ENCODE measurements at places on chromosomes 6 and 20.

- DNase-seq: no peak
Observed at GRCh38 chr6:147970970-147971369, 371.7 kb upstream of the SASH1 start.

GRCh38 chr20:63974402-63975200 is 4.8 kb downstream of the SAMD10 start:
- no peak for DNase-seq

DNA sequence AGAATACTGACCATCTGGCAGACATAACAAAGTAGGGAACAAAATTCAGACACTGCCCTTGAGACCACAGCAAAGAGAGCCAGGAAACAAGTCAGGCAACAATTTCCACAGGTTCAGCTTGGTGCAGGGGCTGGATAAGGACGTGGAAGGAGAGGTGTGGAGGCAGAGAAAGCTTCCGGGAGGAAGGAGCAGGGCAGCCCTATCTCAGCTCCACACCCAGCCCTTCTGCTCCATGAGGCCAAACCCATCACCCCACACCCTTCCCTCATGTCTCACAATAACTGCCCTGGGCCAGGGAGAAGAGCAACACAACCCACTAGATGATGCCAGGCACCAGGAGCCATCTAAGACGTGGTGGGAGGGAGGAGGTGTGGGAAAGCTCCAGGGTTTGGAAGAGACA is 5.8 kb downstream of the SNHG17 start:
- DNase-seq: no peak

GRCh38 chr6:129651291-129651691 is 58.7 kb downstream of the ARHGAP18 start:
- no peak for DNase-seq

DNA sequence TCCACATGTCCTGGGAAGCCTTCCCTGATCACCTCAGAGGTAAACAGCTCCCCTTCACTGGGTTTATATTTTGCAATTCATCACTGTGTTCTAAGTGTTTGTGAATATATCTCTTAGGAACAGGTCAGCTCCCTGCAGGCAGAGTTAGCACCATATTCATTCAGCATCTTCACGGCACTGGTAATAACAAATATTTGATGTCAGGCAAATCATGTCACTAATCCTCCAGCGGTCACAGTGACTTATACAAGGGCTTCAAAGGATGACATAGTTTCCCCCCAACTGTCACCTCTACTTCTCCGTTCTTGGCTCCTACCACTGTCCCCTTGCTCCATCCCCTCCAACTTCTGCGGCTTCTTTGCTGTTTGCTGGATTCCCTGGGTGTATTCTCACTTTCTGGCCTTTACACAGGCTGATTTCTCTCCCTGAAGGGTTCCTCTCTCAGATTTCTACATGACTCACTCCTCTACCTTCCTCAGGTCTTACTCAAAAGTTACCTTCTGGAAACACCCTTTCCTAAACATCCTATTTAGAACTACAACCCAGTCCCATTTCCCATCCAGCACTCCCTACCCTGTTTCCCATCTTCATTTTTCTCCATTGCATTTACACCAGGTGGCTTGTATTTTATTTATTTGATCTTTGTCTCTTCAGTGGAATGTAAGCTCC is 66.6 kb downstream of the NHLRC1 start:
- DNase-seq: no peak

- no peak for DNase-seq
Observed at GRCh38 chr6:30847971-30848436, 36.3 kb upstream of the DDR1 start.

- DNase-seq: no peak
Observed at GRCh38 chr20:15378151-15378550, 1040.7 kb upstream of the FLRT3 start.

- DNase-seq: no peak
Observed at GRCh38 chr6:167091026-167091804, 31.7 kb upstream of the CCR6 start.

DNA sequence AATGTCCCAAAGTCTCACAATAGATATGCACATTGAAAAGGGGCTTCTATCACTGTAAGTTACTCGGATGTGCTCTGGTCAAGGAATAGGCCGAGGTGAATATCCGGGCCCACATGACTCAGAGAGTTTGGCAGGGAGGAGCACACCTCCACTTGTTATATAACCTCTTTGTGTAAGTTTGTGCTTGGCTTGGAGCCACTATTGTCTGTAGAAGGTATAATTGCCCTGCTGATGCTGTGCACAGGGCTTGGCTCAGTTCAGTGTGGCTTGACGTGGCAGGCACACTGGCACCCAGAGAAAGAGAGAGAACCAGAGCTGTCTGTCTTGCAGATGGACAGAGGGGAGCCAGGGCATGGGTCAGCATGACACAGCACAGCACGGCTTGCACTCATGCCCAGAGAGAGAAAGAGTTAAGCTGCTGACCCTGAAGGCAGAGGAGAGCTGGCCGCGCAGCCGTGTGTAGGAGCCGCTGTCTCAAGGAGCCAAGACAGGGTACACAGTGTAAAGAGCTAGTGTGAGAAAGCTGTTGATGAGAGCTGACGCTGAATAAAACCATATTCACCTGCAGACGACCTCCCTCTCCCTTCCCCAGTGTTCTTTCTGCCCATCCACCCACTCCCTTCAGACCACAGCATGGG is 482.5 kb downstream of the C6orf118 start:
- DNase-seq: no peak

DNA sequence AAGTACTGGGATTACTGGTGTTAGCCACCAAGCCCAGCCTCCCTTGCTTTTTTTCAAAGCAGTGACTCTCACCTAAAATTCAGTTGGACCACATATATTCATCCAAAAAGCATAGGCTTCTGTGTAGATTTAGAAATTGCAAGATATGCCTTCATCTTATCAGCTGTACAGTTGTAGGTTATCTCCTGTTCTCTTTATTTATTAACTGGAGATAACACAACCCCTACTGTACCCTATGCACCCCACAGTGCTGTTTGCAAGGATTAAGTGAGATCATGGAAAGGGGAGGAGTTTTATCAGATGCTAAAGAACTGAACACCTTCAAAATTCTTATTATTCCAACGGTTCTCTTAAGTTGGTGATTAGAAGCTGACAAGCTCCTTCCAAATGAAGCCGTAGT is 164.4 kb upstream of the JARID2 start:
- no peak for DNase-seq

DNA sequence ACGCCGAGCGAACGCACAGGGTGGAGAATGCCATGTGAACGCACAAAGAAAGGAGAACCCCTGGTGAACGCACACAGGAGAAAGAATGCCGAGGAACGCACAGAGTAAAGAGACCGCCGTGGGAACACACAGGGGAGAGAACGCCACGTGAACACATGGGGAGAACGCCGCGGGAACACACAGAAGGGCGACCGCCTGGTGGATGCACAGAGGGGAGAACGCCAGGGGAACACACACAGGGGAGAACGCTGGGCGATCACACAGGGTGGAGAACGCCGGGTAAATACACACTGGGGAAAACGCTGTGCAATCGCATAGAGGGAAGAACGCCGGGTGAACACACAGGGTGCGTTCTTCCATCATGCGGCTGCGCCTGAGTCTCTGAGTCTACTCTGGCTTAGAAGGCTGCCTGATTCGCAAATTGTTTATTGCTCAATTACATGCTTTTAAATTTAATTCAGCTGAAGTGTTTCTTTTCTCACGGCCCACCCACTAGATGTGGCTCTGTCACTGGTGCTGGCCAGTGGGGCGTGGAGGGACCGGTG is 54.1 kb downstream of the RNASET2 start:
- DNase-seq: no peak

DNA sequence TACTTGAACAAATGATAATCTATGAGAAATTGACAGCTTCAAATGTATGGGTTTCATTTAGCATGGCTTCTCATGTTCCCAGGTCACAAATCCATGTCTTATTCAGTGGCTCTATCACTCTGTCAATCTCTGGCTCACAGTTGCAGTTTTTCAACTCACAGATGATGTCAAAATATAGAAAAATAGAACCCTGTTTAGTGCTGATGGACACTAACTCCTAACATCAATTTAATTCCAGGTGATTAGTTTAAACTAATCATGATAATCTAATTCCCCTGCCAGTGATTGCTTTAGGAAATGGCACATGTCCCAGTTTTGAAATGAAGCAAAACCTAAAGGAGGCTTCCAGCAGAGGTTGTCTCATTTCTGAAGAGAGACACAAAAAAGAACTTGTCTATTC is 13.0 kb downstream of the KHDC1 start:
- DNase-seq: no peak

DNA sequence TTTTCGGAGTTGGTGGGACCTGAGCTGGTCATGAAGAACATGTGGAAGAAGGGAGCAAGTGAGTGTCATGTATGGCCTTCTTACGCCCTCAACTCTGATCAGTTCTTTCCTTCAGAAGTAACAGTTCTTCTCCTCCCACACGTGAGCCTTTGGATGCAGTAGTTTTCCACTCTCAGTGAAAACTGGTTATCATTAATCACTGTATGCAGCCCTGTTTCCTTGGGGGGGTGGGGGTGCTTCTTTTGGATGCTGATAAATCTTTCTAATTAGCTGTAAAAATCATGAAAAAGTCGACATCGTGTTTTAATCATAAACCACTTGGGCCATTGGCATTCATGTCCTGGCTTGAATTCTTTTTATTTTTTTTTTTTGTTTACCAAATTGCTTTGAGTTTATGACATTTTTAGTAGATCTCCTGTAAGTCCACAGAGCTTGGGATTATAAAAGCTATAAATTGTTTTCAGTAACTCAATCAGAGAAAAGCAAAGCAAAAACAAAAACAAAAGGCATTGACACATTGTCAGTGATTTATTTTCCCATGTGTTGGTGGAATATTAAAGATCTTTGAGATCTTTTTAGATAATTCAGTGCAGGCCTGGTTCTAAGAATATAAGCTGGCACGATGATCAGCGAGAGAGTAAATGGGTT is 84.8 kb downstream of the TRMT11 start:
- no peak for DNase-seq

GRCh38 chr20:59645761-59646171 is 41.4 kb downstream of the PHACTR3 start:
- DNase-seq: no peak

- no peak for DNase-seq
Observed at GRCh38 chr6:161411265-161411944, 137.5 kb upstream of the AGPAT4 start.

DNA sequence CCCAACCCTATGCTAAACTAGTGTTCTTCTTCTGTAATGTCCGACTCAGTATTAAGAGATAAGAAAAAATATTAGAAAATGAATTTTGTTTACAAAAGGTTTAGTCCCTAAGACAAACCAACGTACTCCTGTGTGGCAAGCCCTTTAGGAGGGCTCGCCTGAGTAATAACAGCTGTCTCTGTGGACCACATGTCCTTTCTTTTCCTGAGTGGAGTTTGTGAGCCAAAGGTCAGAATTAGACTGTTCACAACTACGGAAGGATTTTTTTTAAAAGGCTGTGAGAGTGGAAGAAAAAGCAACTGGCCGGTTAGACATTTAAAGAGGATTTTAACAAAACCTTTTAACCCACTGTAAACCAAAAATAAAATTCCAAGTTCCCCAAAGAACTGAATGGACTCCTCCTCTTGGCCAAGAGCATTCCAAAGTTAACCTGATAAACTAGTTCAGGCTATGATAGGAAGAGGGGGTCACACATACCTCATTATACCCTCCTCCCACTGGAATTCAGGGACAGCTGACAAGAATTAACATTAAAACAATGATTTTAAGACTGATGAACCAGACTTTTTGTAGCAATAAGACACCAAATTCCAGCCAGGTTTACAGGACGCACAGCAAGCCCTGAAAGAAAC is 43.5 kb downstream of the FAM184A start:
- DNase-seq: no peak

- no peak for DNase-seq
Observed at GRCh38 chr6:98686008-98686601, 148.3 kb upstream of the POU3F2 start.

DNA sequence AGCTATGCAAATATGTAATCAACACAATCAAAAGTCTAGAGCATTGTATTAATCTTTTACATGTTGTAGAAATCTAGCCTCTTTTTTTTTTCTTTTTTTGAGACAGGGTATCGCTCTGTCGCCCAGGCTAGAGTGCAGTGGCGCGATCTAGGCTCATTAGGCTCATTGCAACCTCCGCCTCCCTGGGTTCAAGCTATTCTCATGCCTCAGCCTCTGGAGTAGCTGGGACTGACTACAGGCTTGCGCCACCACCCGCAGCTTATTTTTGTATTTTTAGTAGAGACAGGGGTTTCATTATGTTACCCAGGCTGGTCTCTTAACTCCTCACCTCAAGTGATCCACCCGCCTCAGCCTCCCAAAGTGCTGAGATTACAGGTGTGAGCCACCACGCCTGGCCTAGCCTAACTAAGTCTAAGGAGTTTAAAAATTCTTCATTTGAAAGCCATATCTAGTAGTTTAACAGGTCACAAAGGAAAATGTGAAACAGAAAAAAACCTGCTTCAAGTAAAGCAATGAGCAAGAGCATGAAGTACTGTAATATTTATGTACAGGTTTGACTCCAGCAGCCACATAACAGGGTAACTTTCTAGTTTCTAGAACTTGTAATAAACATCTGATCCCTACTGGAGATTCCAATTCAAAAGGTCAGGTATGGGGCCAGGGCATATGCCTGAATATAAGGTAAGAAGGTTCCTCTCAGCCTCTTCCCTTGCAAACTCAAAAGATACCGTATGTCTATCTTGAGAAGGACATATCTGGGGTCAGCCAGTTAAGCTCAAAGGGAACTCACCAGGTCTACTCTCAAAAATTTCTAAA is 4.4 kb downstream of the CPNE1 start:
- no peak for DNase-seq

DNA sequence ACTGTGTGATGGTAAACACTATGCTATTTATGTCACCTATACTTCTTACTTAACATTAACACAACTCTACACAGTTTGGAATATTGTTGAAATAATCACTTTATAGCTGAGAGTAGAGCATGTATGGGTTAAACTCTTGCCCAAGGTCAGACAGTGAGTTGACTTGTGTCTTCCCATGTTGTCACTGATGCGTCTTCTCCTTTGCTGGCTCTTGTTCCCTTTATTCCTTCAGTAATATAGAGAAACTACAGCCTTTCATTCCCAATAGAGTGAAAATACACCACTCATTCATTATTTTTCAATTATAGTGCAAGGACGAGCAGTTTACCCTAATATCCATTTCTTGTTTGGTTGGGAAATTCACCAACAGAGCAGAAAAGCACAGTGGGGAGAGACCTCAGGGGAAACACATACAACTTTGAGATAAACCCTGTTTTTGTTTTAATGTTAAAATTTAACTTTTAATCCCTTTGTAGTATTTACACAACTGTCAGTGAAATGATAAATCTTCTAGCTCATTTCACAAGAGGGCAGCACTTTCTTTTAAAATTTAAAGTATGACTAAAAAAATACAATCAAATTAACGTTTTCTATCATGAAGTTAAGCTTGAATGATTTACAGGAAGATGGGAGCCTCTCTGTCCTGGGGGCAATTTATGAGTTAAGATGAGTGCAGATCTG is 363.0 kb downstream of the UTRN start:
- DNase-seq: no peak

- DNase-seq: no peak
Observed at GRCh38 chr6:40307712-40308111, 279.5 kb downstream of the LRFN2 start.

Measured in stimulated activated CD4-positive, alpha-beta T cell treated with anti-CD3 and anti-CD28 coated beads, Interleukin-1b, Interleukin-23, amount 100 ng/mL, for 1 hour (primary cell).